ENCODE measurements at places on chromosomes 7 and 10. TPM values are rescaled to one million over a fixed set of nuclear protein-coding genes. Genes with fewer than 3 reads are reported as not detected.

GRCh38 chr10:123563994-123564393 lies 102.2 kb upstream of the GPR26 start:
- H3K4me1 ChIP-seq = no peaks in the 10 kb centered on the region
- no peaks in the 10 kb centered on the region for H3K36me3 ChIP-seq
- H3K27me3 ChIP-seq = peaks cover 7% of the 10 kb centered on the region

- peak overlapping the region; percentile 77 for H3K4me3 ChIP-seq
- peaks cover 44% of the 10 kb centered on the region for H3K27me3 ChIP-seq
- H3K36me3 ChIP-seq = no peaks in the 10 kb centered on the region
Measured at GRCh38 chr7:93921186-93921585, 349 bp upstream of the GNG11 start.

- H3K36me3 ChIP-seq = no peaks in the 10 kb centered on the region
- no peaks in the 10 kb centered on the region for H3K27me3 ChIP-seq
- H3K27ac ChIP-seq = no peak overlapping the region
- H3K4me1 ChIP-seq = no peaks in the 10 kb centered on the region
- no peak overlapping the region for H3K4me3 ChIP-seq
Measured at GRCh38 chr10:52662256-52662655, 110.3 kb downstream of the MBL2 start.

DNA sequence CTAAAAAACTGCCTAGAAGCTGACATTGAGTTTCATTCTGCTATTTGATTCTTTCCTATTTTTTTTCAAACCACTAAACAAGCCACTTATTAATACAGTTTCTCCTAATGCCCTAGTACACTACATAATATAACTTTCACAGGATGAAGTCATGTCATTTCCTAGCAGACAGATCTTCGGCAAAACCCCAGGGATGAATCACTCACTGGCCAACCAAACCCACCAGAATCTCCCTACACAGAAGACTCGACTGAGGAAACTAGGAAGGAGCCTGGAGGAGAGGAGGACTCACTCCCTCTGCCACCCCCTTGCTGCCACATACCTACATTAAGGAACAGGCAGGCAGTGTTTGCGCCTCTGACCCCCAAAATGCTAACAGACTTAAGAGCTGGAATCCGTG lies 33.4 kb downstream of the XPNPEP1 start:
- DNase-seq = no peak
- H3K27me3 ChIP-seq = no peaks in the 10 kb centered on the region
- peaks cover 43% of the 10 kb centered on the region for H3K4me1 ChIP-seq

- peaks cover 11% of the 10 kb centered on the region for H3K4me1 ChIP-seq
- no peak overlapping the region for H3K27ac ChIP-seq
- no peak overlapping the region for H3K4me3 ChIP-seq
- no peaks in the 10 kb centered on the region for H3K36me3 ChIP-seq
- DNase-seq = no peak
Measured at GRCh38 chr7:151847681-151848081, 29.2 kb downstream of the PRKAG2 start.

- peaks cover 22% of the 10 kb centered on the region for H3K27me3 ChIP-seq
- H3K27ac ChIP-seq = peak overlapping the region; percentile 95
- DNase-seq = no peak
Measured at GRCh38 chr10:15860692-15861201, 440 bp upstream of the MINDY3 start.

DNA sequence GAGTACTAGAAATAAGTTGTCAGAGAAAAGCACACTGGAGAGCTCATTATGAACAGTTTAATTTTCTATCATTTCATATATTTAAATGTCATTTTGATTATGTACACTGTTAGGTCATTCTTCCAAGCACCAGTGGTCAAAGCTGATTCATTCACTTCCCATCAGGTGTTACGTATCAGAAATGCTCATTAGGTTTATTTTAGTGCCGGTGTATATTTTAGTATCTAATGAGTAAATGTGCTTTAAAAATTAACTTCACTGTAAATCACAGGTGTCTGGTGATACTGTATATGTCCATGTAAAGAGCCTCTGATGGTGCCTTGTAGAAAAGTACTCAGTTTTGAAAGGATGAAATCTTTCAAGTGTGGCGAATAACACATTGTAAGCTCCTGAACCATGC lies 3.5 kb downstream of the DMTF1 start:
- no peak overlapping the region for H3K4me3 ChIP-seq
- peaks cover 36% of the 10 kb centered on the region for H3K4me1 ChIP-seq
- H3K36me3 ChIP-seq = peaks cover 21% of the 10 kb centered on the region

Gene UCMA
- total RNA-seq = not detected

Gene PTPRE
- total RNA-seq = 37.3 TPM

Gene ASB15
- not detected for total RNA-seq

Gene IMPDH1
- total RNA-seq = 64.4 TPM

Gene MYO1G
- 382 TPM for total RNA-seq
